GF-D8 (cell line): ENCODE measurements at places on chromosomes 3 and 15.

DNA sequence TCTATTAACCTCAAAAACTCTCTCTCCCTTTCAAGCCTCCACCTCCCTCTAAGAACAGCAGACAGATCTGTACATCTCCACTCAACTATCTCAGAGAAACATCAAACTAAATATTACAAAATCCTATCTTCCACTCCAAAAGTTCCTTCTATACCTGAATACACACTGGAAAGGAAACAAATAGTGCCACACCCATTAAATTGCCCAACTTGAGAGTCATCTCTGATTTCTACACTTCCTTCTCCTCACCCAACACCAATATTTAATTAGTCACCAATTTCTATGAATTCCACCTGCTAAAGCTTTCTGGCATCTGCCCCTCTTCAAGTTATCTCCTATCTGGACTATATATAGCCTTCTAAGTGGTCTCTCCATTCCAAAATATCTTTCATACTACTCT, 65.8 kb downstream of the PEAK1 start:
- DNase-seq, result no peak

GRCh38 chr3:106850437-106850836, 526.8 kb upstream of the CCDC54 start:
- no peak for DNase-seq

DNA sequence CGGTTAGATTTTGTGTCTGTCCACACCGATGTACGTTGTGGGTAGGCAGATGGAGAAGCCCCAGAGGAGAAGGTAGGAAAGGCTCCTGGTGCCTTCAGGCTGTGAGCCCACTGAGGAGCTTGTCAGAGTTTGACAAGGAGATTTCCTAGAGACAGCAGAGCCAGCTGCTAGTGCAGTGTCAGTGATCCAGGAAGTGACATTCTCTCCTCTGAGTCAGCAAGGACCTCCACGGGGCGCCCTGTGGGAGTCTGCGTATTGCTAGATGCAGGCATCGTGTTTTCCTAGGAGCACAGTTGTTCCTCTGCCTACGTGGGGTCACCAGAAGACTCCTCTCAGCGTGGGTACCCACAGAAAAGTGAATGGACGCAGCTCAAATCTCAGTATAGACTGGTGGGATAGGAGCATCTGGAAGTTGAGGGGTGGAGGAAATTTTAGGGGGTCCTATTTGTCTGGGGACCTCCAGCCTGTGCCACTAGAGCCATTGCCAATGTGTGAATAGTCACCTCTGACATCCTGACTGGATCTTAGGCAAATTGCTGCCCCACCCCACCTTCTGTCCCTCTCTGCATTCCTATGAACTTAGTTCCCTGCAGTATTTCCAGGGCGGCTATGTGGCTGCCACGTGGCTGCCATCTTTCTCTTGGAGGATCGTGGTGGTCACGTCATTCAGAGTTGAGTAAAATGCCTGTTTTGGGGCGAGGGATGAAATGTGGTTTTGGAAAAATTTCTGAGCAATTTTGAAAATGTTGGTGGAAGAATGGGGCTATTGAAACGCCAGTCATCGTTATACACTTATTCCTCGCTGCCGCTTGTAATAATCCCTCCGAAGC, 84.8 kb upstream of the KLHL25 start:
- DNase-seq, result no peak

GRCh38 chr3:126781889-126782491, 78.0 kb downstream of the CHCHD6 start:
- DNase-seq, result no peak

- no peak for DNase-seq
Observed at GRCh38 chr15:66477011-66477410, 20.6 kb downstream of the SNAPC5 start.

DNA sequence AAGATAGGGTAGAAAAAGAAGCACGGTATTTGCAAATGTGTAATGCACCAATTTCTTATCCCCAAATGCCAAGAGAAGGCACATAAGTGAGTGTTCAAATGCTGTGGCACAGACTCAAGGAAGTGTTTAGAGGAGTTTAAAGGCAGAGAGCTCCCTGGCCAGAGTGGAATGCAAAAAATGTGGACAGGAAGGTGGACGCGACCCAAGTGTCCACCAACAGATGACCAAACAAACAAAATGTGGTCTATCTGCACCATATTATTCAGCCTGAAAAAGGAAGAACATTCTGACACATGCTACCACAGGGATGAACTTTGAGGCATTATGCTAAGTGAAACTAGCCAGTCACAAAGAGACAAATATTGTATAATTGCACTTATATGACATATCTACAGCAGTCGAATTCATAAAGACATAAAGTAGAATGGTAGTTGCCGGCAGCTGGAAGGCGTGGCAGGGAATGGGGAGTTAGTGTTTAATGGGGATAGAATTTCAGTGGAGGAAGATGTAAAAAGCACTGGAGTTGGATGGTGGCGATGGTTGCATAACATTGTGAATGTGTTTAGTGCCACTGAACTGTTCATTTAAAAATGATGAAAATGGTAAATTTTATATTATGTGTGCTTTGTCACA, 126.6 kb downstream of the SRGAP3 start:
- DNase-seq, result no peak

- DNase-seq, result no peak
Observed at GRCh38 chr15:85172846-85173490, 191.3 kb downstream of the PDE8A start.

- no peak for DNase-seq
Observed at GRCh38 chr3:190731596-190731995, 130.9 kb downstream of the GMNC start.

GRCh38 chr15:49902685-49903501, 216.1 kb downstream of the ATP8B4 start:
- no peak for DNase-seq

- DNase-seq, result no peak
Observed at GRCh38 chr3:59877263-59878037, 827.6 kb upstream of the CFAP20DC start.

- no peak for DNase-seq
Observed at GRCh38 chr3:25156626-25157025, 271.4 kb upstream of the RARB start.

- DNase-seq, result no peak
Observed at GRCh38 chr3:55735976-55736375, 248.9 kb upstream of the WNT5A start.

- peak; percentile 27 for DNase-seq
Observed at GRCh38 chr15:74399511-74400312, 32.3 kb upstream of the CYP11A1 start.
